ENCODE measurements at places on chromosomes 2 and 18.

- no peak for DNase-seq
These were observed 1.7 kb upstream of the KCNG2 start for GRCh38 chr18:79796016-79796415.

DNA sequence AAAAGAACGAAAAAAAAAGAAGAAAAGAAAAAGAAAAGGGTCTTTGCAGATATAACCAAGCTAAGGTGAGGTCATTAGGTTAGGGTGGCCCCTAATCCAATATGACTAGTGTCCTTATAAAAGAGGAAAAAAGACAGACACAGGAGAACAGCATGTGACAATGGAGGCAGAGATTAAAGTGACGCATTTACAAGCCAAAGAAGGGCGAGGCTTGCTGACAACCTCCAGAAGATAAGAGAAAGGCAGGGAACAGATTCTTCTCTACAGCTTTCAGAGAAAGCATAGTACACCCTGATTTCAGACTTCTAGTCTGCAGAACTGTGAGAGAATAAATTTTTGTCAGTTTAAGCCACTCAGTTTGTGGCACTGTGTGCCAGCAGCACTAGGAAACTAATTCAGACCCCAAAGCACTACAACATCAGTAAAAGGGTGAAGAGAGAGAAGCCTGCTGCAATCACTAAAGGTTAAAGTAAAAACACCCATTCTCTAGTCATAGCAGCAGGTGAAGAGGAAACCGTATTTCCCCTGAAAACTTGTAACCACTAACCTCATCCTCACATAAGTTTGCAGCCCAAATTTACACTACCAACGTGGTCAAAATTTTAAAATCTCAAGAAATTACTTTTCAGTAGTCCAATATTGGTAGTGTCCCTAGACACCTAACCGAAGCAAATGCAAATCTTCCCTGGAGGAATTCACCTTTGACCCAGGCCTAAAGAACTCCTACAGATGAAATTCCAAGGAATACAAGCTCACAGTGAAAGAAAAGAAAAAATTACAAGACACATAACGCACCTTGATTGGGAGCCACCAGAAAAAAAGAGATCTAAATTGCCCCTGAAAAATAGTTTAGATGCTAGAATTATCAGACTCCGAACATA lies 17.5 kb downstream of the REEP1 start:
- no peak for DNase-seq

- no peak for DNase-seq
These were observed 393.7 kb upstream of the FANCL start for GRCh38 chr2:58634653-58635370.

GRCh38 chr2:121338281-121338680 lies 53.3 kb upstream of the TFCP2L1 start:
- no peak for DNase-seq

DNA sequence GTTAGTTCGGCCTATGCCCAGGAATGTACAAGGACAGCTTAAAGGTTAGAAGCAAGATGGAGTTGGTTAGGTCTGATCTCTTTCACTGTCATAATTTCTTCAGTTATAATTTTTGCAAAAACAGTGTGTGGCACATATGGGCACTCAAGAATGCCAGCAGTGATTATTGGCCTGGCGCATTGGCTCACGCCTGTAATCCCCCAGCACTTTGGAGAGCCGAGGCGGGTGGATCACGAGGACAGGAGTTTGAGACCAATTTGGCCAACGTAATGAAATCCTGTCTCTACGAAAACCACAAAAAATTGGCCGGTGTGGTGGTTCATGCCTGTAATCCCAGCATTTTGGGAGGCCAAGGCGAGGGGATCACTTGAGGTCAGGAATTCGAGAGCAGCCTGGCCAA lies 75.7 kb upstream of the MSH2 start:
- DNase-seq: no peak

DNA sequence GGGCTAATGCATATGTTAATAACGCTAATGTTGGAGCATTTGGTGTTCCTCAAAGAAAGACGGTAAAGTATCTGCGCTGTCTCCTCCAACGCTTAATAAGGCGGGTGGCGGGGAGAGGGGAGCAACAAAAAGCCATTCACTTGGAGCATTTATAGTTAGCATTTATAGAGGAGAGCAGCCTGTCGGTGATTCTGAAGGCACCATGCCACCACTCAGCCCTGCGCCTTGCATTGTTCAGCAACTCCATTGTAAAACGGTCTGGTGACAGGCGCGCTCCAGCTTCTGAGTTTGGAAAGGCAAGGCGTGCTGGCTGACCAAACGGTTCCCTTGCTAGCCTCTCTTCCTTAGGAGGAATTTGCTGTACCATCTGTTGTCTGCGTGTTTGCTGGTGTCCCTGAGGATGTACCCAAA lies 83.9 kb downstream of the LYPD1 start:
- no peak for DNase-seq

- no peak for DNase-seq
These were observed 201.2 kb upstream of the KLHL29 start for GRCh38 chr2:23183733-23184132.

- DNase-seq: no peak
These were observed 9.7 kb downstream of the FAM98A start for GRCh38 chr2:33589444-33589843.

DNA sequence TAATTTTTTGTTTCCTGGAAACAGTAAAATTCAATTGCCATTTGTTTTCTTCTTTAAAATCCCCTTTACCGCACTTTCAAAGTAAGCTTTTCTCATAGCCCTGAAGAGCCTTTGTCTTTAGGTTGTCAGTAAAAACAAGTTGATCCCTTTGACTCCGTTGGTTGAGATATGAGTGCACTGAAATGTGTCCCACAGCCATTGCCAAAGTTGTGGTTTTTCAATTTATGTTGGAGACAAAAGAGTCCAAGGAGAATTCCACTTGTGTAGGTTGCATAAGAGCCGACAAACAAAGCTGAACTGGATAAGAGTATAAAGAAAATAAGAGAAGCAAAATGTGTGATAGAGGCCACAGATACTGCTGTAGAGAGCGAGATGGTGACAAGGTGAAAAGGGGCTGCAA lies 26.1 kb upstream of the HNMT start:
- no peak for DNase-seq

GRCh38 chr2:225040856-225041206 lies 1.4 kb downstream of the DOCK10 start:
- peak; percentile 3 for DNase-seq

DNA sequence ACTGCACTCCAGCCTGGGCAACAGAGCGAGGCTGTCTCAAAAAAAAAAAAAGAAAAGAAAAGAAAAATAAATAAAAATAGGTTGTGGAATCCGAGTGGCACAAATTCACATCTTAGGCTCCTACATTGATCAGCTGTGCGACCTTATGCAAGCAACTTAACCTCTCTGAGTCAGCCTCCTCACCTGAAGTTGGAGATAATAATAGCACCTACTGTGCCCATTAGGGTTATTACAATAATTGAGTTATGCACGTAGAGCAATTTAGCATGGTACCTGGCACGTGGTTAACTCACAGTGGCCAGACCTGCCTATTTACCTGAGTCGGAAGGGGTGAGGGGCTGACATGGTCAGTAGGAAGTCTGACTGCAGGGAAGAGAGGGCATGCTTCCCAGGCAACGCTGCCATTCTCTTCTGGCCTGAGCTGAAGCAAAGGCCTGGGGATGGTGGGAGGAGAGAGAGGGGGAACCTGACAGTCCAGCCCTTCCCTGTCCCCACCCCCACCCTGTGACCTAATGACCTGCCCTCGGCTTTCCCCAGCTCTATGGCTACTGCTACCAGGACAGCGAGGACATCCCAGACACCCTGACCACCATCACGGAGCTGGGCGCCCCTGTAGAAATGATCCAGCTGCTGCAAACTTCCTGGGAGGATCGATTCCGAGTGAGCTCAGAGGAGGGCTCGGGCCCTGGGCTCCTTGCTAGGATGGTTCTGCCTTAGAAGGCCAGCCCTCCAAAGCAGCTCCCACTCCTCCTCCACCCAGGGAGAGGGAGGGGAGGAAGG lies 5.1 kb downstream of the PKDCC start:
- DNase-seq: no peak

GRCh38 chr2:192190474-192190873 lies 4.3 kb downstream of the TMEFF2 start:
- DNase-seq: no peak

DNA sequence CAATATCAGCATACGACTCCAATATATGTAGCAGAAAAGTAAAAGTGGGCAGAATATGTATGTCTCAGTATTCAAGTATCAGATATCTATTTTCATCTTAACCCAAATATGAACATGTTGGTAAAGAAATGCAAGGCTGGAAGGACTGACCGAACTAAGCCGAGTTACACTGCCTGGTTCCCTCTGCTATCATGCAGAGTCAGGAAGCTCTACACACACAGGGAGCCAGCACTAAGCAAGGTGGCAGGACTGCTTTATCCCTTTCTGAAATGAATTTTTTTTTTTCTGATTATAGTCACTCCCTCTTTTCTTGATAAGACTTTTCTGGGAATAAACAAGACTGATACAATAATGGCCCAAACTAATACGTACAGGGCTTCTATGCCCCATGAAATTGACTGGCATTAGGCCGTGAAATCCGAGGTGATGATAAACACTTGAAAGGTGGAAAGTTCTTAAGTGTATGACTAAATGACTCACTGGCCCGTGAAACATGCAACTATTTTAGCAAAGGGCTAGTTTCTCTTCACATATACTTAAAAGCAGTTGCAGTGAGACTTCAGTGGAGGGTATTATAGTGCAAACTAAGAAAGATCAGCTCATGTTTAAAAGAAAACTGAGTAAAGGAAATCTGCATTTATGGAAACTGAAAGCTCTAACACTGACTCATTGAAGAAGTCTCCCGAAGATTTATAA lies 14.9 kb downstream of the DPP4 start:
- no peak for DNase-seq

DNA sequence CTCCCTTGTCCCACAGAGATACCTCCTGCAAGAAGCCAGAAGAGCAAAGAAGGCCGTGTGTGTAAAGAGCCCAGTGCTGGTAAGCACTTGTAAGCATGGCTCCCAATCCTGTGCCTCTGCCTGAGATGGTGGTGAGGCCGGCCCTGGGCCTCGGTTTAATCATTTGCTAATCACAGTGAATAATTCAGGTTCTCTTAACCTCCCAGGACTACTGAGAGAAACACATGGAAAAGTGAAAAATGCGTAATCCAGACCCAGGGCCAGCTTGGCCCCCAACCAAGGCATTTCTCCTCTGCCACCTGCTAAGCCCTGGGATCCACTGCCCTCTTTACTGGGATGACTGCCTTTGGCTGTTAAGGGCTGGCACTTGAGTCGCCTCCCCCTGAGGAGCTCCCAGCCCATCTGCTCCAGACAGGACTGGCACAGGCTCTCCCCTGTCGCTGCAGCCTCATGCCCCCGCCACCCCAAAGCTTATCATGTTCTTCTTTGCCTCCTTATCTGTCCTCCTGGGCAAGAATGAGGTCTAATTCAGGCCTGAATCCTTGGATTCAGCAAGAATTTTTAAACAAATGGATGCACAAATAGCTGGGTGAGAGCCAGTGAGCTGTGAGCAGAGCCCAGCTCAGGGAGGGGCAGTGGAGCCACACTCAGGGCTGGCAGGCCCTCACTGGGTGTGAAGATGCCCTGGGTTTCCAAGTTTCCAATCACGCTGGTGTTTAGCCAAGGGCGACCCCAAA lies 193.9 kb upstream of the HS6ST1 start:
- DNase-seq: no peak

DNA sequence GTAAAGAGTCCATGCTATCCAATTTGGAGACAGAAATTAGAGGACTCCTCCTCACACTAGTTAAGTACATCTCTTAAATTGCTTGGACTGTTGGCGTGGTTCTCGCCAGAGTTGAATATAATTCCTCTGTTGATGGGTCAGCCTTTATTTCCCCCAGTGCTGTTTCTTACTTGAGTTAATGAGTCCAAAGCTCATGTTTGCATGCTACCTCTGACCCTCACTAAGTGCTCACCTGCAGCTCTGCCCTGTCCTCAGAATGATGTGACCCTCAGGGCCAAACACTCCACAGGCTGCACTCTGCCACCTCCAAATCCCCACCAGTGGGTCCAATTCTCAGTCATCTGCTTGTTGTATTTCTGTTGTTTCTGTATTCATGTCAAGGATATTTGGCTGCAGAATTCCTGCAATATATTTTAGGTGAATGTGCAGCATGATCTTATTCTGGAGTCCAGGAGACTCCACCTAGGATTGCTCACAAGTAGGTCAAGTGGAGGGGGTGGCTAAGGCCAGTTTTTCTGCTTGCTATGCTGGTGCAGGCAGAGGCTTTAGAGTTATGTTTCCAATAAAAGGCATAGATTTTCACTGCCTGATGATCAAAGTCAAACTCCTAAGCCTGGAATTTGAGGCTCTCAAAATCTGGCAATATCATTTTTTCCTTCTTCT lies 37.8 kb downstream of the RDH14 start:
- no peak for DNase-seq

DNA sequence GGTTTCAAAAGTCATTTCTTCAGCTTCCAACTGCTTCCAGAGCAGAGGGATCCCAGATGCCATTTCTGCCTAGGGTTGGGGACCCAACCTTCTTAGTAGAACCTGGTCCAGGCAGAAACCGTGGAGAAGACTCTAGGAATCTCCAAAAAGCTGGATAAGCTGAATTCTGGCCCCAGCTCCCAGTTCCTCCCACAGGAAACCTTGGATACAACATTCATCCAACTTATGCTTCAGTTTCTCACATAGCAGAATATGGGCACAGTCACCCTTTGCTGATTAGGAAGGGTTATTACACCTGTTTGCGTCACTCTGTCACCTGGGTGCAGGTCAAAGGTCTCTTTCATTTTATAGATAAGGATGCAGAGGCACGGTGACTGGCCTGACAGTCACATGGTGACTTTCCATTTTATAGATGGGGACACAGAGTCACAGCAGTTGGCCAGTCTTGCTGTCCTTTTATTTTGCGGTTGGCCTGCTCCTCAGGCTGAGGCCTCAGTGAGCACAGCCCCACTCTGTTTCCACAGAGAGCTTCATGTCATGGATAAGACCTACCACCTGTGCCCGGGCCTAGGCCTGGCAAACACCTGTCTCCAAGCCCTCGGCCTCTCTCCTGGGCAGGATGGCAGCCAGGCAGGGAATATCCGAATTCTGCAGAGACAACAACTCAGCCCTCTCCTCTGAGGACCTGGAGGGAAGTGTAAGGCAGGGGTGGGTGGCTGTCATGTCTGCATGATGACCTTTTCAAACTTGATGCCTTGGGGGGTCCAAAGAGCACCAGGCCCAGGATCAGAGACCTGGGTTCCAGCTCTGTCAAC lies 148.8 kb downstream of the SMAD7 start:
- no peak for DNase-seq

- DNase-seq: no peak
These were observed 199.7 kb downstream of the TPGS2 start for GRCh38 chr18:36629138-36629530.

Data from T follicular helper cell (primary cell).